ENCODE measurements at places on chromosomes 4 and X. TPM values are rescaled to one million over a fixed set of nuclear protein-coding genes. Genes with fewer than 3 reads are reported as not detected.

DNA sequence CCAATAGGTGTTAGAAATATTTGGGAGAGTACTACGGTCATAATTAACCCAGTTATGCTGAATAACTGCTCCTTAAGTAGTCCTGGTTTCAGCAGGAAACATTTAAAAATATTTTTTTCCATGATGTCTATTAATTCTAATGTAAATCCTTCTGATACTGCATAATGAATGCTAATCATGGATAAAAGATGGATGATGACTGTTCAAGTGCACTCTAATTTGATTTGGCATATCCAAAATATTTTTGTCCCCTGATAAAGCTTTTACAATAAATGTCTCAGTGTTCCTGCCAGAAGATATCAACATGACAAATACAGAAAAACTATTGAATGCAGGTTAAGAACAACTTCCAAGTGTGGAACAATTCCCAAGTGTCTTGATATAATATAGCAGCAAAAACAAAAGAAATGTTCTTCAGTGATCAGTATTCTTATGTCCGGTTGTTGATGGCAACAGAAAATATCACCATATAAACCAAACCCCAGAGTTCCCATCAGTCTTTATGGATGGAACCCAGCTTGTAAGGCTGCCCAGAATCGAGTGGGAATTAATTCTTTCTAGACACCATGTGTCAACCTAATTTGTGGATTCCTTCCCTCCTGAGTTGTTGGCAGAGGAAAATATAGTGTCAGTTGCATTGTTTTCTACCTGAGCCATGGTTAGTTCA, 205.4 kb upstream of the GK2 start:
- no peak for DNase-seq

AVPR2 gene
- 2.6 TPM for total RNA-seq

DNA sequence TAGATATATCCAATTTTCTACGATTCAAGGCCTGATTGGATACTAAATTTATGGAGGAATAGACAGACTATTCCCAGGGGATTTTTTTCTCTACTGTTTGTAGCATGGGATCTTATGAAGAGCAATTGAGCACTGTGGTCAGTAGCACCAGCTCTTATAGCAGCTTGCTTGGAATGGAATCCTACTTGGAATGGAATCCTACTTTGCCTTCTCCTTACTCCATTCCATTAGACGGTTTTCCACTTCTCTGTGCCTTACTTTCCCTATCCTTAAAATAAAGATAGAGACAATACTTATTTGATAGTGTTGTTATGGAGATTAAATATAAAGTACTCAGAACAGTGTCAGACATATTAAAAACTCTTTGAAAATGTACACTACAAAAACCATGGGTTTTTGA, 133.5 kb downstream of the BTC start:
- no peak for DNase-seq

CDS1 gene
- 45.2 TPM for total RNA-seq

DNA sequence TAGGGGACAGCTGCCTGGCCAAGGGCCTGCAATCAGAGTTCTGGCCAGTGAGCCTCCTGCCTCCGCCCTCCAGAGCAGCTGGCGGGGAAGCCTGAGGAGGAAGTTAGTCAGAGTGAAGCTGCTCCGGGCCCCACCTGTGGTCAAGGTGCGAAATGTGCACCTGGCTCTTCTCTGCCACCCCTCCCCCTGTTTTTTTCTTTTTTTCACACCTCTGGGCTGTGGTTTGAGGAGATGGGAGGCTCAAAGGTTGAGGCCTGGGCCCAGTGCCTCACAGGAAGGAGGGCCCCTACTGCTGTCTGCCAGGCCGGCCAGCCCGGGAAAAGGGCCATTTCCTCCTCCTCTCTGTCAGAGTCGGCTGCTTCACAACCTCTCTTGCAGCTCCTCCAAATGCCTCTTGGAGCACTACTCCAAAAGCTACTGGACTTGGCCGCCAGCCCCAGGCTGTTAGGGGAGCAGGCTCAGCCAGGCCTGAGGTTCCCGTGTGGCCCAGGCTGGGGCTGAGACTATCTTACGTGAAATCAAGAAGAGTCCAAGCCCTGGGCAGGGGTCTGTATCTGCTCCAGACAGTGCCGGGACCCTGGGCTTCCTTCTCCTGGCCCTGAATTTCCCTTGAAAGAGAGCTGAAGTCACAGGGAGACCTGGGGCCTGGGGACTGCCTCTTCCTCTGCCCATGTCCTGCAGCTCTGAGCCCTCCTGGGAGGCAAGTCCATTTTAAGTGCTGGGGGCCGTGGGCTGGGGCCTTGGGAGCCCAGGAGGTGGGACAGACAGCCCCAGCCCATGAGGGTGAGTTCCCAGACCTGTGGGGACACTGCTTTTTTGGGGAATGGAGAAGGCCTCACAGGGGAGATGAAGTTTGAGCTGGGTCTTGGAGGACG, 4.5 kb upstream of the CXCR3 start:
- peak; percentile 91 for DNase-seq

- DNase-seq: no peak
Observed at GRCh38 chrX:37840931-37841330, 6.4 kb downstream of the DYNLT3 start.

RAI2 gene
- 18.9 TPM for total RNA-seq

PDCL2 gene
- total RNA-seq: not detected

- DNase-seq: no peak
Observed at GRCh38 chr4:187139141-187139540, 415.5 kb upstream of the FAT1 start.

CXCL8 gene
- total RNA-seq: 2.6 TPM

PPA2 gene
- total RNA-seq: 435 TPM

GRCh38 chr4:2469192-2469984, 482 bp downstream of the RNF4 start:
- peak; percentile 44 for DNase-seq

LEF1 gene
- total RNA-seq: 24.3 TPM

GRCh38 chrX:110097920-110098319, 95.0 kb downstream of the TMEM164 start:
- DNase-seq: no peak

DNA sequence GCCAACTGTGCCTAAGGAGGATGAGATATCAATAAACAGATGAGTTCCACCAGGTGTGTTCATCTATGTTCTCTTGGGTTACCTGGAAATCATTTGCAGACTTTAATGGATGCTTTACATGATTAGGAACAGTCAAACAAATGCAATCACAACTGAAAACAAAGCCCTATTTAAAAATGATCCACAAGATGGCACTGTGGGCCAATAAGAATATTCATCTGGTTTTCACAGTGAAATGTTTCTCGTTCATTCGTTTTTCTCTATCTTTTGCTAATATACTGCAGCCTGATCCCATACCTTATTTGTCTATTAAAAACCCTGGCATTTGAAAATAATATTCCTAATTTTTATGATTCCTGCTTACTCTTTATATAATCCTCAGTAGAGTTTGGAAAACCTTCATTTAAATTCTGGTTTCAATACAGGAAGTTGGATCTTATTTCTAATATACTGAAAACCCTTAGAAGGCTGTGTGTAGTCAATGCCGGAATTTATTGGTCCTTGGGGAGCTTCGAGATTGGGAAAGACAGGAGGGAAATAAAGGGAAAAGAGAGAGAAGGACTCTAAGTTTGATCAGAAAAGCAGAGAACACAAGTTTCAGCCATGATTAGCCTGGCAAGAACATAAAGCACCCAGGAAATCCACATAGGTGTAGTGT, 63.8 kb upstream of the TAPT1 start:
- no peak for DNase-seq

OCIAD1 gene
- 150 TPM for total RNA-seq

DNA sequence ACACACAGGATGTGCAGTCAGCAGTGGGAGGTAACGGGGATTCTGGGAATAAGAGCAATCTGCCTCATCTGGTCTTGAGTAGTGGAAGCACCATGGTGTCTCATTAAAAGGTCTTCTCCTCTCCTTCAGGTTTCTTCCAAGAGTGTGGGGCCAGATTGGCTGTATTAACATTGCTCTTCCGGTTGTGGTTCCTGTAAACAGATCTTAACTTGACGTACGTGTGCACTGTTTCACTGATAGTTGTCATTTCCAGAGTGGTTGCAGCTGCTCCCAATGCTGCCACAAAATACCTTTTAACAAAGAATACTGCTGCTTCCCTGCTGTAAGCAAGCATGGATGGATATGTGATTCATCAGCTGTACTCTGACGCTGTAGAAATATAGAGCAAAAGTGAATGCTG, 1443.4 kb upstream of the TENM3 start:
- no peak for DNase-seq

DNA sequence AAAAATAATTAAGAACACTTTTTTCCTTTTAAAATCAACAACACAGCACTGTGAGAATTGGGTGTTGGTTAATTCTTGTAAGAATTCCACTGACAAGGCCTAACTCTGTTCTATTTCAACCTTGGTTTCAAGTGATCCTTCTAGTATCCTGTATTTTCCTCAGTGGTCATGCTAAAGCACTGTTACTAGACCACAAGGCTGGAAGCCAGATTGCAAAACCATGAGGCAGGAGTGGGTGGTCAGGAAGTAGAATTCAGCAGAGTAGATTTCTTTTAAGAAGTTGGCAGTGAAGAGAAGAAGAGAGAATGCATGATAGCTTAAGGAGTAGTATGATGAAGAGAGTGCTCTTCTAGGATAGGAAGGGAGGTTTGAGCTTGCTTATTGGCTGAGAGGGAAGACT, 71.6 kb upstream of the LEF1 start:
- no peak for DNase-seq

GRCh38 chr4:76705472-76705871, 192.5 kb downstream of the SOWAHB start:
- DNase-seq: no peak

GRCh38 chr4:4575284-4576211, 33.7 kb upstream of the STX18 start:
- DNase-seq: peak; percentile 63

MAGEA10 gene
- total RNA-seq: not detected

DNA sequence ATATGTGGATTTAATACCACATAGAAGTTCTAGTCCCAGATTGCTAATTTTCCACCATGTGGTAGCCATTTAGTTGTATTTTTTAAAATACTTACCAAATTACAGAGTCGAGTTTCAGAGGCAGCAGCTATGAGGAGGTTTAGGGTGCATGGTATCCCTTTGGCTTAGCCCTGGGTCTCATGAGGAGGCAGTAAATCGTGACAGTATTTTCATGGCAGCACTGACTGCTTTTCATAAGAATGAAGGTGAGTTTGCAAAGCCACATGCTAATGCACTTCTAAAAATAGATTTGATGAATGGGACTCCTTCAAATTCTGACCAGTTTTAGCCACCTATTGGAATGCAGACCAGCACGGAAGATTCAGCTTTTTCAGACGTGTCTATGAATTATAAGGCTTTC, 114.0 kb upstream of the FRG1 start:
- DNase-seq: no peak

DNA sequence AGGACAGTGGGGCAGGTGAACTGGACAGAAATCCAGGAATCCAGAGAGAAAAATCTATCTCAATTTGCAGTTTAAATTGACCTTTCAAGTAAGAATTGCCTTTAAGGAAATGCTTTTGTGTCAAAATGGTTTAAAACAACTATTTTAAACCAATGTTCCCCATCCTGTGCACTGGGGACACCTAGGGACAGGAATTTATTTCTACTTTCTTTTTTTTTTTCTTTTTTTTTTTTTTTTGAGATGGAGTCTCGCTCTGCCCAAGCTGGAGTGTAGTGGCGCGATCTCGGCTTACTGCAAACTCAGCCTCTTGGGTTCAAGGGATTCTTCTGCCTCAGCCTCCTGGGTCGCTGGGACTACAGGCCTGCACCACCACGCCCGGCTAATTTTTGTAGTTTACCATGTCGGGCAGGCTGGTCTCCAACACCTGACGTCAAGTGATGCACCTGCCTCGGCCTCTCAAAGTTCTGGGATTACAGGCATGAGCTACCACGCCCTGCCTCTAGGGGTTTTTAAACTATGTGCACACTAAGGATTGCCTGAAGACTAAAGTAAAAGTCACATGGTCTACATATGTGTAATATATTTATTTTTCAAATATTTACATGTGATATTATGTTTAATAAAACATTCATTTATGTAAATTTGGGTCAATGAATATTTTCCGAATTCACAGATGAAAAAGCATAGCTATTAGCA, 1213.4 kb downstream of the STIM2 start:
- DNase-seq: no peak

DNA sequence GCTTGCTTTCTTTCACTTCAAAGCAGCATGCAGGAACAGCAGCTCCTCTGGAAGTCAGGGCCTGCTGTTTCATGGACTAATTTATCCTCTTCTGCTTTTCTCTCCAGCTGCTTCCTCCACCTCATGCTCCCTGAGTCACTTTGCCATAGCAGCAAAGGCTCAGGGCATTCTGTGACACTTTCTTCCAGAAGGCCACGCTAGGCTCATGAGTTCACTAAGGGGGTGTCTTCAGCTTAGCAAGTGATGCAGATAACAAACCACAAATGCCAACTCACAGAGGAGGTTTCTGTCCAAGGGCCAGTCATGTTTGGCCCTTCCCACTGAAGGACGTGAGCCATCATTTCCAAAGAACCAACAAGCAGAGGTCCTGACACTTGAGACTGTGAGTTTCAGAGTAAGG, 200.2 kb downstream of the ADGRA3 start:
- no peak for DNase-seq

Measured in thyroid gland (tissue), 4 donors.